DMS53 (cell line): ENCODE measurements at places on chromosomes 4 and X.

DNA sequence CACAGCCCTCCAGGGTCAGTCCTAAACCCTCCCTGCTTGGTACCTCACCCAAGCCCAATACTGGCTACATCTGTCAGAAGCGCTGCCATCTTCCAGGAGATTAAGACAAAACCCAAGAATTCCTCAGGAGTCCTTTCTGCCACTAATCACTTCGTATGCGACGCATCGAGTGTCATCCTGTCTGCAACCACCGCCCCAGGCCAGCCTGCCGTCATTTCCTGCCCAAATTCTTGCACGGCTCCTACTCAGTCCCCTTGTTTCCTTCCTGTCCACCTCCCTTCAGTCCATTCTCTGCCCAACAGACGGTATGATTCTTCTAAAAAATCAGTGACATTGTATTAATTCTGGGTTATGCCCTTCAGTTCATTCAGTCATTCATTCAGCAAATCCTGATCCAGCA, 113.6 kb downstream of the NFKB1 start:
- DNase-seq = no peak

GRCh38 chrX:27976284-27976683, 5.0 kb downstream of the DCAF8L1 start:
- DNase-seq = no peak

- DNase-seq = no peak
These were observed 770.1 kb upstream of the GALNTL6 start for GRCh38 chr4:171042989-171043524.

GRCh38 chrX:43065978-43066377, 288.0 kb upstream of the PPP1R2C start:
- DNase-seq = peak; percentile 21

DNA sequence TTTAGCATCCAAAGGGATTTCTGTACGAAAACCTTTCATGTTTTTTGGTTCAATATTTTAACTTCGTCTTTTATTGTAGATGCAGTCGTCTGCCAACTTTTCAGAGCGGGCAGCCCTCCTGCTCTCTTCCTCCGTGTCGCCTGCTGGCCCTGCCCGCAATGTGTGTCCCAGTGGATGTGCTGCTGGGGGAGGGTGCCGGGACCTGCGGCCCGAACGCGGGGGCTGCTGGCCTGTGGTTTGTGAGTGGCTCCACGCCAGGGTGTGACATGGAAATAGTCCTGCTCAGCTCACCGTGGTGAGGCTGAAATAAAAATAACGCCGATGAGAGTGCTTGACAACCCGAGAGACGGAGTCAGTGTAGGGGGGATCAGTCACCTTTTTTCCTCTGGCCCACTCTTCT, 59.7 kb upstream of the GRPEL1 start:
- no peak for DNase-seq

- DNase-seq = no peak
These were observed 121.9 kb downstream of the GASK1B start for GRCh38 chr4:158050942-158051341.

DNA sequence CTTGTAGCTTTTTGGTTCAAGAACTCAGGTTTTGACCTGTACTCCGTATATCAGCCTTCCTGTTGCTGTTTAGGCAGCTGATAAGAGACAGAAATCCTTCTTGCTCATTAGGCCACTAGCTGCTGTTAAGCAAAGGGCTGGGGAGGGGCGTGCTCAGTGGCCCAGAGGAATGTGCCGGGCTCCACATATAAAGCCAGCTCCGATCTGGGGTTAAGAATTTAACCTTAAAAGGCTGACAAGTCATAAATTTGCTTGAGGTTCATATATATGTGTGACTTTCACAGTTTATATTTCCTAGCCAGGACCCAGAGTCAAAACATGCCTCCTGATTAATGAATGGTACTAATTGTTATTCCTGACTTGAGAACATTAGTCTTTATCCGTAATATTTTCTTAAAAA, 15.3 kb downstream of the GPC3 start:
- no peak for DNase-seq

DNA sequence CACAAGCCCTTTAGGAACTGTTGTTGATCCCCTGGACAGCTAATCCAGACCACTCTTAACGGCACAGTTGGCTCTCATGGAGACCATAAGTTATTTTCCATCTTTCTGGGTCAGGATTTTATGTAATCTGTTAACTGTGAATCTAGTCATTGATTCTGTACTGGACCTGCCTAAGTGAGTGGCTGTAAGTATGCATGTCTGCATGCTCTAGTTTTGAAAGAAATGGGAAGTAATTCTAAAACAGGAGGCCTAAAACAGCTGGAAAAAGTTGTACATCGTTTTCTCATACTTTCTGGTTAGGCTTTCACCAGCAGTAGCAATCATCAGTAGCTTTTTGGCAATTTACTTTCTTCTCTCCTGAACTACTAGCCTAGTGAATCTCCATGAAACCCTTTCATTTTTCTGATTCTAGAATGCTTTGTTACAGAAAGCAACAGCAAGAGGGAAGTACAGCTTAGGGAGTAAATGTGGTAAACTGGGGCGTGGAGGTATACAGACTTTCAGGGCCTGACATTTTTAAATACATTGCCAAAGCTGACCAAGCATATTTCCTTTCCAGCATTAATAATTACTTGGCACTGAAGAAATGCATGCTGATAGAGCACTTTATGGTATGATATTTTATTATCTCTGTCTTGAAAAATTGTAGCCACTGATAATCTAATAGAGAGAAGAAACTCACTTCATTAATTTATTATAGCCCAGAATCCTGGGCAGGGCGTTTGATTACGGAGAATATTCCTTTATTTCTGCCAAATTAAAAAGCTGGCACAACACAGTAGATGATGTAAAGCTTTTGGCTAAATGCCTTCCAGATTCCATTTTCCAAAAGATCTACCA, 202.7 kb downstream of the BANK1 start:
- no peak for DNase-seq

- DNase-seq = peak; percentile 31
These were observed 44.5 kb downstream of the SHROOM4 start for GRCh38 chrX:50769389-50770063.

DNA sequence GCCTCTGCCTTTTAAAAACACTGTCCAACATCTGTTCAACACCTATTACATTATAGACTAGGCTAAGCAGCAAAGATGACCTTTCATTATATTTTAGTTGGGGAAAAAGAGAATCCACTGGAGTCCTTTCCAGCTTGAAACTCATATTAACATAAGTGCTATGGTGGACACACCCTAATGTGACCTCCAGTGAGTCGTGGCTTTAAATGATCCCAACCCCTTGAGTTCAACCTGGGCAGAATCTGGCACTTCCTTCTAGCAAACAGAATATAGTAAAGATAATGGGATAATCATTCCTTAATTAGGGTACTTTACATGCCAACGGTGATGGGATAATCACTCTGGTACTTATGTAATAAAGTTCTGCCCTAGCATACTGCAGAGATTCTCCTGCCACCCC, 162.6 kb downstream of the MAB21L2 start:
- no peak for DNase-seq

DNA sequence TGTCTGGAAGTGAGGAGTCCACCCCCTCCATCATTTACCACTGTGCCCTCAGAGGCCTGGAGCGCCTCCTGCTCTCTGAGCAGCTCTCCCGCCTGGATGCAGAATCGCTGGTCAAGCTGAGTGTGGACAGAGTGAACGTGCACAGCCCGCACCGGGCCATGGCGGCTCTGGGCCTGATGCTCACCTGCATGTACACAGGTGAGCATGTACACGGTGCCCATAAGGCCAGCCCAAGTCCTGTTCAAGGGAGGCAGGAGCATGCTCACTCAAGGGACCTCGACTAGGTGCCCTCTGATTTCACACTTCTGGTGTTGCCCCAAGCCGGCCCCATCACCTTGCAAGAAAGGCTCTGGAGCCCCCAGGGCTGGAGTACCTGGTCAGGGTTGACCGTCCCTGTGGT, 13.4 kb upstream of the MSANTD1 start:
- no peak for DNase-seq

- DNase-seq = peak; percentile 57
These were observed 119.8 kb downstream of the NEK1 start for GRCh38 chr4:169492436-169493163.

- peak; percentile 87 for DNase-seq
These were observed 18.5 kb upstream of the KDR start for GRCh38 chr4:55143858-55144257.
